CD8-positive, alpha-beta T cell (primary cell): ENCODE measurements at places on chromosomes 11 and 22.
A peak's percentile ranks its signal among the peaks of the same experiment; 100 is the strongest.

- DNase-seq = no peak
These were observed 87.0 kb downstream of the ATXN10 start for GRCh38 chr22:45758603-45759002.

GRCh38 chr11:74474316-74474715 is 7.0 kb upstream of the KCNE3 start:
- no peak for DNase-seq

- DNase-seq = no peak
These were observed 80.8 kb upstream of the NNMT start for GRCh38 chr11:114215428-114215827.

DNA sequence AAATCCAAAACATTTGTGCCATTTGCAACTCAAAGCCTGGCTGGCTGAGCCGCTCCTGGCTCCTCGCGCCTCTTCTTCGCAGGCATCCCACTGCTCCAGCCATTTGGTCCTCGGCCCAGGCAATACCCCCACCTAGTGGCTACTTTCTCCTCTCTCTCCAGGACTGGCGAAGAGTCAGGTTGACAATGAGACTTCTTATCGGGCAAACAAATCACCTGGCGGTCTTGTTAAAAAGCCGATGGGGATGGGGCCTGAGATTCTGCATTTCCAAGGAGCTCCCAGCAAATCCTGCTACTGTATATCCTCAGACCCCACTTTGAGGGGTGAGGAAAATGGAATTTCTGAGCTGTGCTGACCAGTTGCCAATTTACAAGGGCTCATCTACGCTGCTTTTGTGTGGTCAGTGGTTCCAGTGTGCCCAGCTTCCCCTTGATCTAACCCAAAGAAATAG is 89.0 kb downstream of the ISX start:
- DNase-seq = peak; percentile 8
